ENCODE measurements at places on chromosomes 13 and 19. TPM values are rescaled to one million over a fixed set of nuclear protein-coding genes. Genes with fewer than 3 reads are reported as not detected.

- no peak for DNase-seq
Measured at GRCh38 chr13:76994281-76994680, 2.4 kb downstream of the CLN5 start.

AMH gene
- 2.1 TPM for total RNA-seq

DNA sequence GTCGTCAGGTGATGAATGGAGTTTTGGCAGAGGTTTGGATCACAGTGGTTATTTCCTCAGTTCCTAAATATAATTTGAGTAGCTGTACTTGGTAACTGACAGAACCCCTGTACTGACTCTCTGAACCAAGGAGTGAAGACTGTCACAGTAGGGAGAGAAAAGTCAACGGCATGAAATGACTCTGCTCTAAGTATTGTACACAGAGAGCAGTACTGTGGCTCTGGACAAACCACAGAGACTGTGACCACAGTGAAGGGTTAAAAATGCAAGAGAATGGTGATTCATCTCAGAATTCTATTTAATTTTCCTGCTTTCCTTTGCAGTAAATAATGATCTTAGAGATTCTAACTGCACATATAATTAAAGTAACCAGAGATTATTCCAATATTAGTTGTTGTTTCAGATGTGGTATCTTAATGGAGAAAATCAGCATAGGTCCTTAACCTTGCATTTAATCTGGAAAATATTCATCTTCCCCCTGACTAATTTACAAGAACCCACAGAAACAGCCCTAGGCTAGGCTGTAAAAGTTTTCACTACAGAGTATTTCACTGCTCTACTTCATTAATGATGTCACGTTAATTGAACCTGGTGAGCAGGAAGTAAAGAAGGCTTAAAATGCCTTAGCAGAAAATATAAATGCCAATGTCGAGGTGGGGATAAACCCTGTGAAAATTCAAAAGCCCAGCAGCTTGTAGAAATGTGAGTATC lies 221.9 kb downstream of the LIG4 start:
- no peak for DNase-seq

GRCh38 chr19:7109678-7110289 lies 40.3 kb downstream of the ZNF557 start:
- no peak for DNase-seq

DNA sequence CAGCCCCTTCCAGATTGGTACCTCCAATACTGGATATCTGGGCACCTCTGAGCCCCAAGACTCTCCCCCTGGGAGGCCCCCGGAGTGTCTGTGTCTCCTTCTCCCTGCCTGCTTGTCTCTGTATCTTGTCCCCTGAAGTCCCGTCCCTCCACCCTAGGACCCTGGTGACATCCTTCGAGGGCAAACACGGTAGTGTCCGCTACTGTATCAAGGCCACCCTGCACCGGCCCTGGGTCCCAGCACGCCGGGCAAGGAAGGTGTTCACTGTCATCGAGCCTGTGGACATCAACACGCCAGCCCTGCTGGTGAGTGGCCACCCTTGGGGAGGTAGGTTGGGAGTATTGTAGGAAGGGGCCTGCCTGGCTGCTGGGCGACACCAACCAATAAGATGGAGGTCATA lies 844 bp downstream of the ARRDC2 start:
- no peak for DNase-seq

AMER2 gene
- total RNA-seq: not detected

DNA sequence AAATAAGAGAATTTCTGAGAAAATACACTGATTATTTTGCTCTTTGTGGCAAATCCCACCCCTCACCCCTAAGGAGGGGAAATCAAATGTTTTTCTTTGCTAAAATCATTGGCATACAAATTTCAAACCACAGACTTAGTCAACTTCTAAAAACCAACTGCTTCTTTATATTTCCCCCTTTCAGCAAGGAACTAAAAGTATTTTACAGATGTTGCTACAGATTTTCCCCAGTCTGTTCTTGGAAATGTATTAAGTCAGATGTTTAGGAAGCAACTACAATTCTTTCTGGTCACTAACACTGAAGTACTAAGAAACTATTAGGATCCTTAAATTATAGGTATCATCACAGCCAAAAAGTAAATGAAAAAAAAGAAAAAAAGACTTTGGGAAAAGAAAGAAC lies 6.9 kb downstream of the MTMR6 start:
- DNase-seq: no peak

- DNase-seq: no peak
Measured at GRCh38 chr13:32302461-32302860, 12.7 kb downstream of the ZAR1L start.

All from glomerular endothelial cell (primary cell).